ENCODE measurements at places on chromosomes 4 and X.

DNA sequence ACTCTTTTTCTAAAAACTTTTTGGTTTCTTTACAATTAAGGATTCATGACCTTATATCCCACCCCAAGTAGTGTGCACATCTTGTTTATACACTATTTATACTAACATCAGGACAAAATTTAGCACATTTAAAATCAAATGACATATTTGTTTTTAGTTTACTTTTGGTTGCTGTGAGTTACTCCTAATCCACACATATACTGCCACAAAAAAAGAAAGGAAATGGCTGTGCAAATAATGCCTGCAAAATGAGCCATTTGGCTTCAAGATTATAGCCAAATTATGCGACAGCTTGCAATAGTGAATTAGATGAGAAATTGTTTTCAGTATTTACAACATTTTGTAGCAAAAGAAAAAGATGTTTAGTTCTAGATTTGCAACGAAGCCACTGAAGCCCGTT, 10.4 kb upstream of the ARHGEF38 start:
- no peak for DNase-seq

DNA sequence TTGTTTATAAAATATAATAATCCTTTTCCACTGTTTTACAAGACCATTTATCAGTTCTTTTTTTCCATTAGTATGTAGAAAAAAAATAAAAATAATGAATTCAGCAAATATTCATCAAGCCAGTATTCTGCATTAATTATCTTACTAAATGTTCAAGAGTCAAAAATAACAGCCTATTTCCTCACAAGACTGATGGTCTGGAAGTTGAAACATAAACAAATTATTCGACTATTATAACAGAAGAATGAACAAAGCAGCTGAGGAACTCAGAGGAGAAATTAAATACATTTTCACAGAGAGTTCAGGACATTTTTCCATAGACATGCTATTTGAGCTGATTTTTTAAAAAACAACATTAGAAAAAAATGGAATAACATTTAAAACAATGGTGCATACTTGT, 2594.8 kb downstream of the ARAP2 start:
- no peak for DNase-seq

- no peak for DNase-seq
Observed at GRCh38 chrX:153401133-153401764, at the start of gene PNMA6E. Gene PNMA6E (minus strand): TSS chrX:153401350. CDS start chrX:153398849, 2,501 bp downstream.

- DNase-seq, result no peak
Observed at GRCh38 chr4:80362578-80363181, 27.1 kb downstream of the CFAP299 start.

DNA sequence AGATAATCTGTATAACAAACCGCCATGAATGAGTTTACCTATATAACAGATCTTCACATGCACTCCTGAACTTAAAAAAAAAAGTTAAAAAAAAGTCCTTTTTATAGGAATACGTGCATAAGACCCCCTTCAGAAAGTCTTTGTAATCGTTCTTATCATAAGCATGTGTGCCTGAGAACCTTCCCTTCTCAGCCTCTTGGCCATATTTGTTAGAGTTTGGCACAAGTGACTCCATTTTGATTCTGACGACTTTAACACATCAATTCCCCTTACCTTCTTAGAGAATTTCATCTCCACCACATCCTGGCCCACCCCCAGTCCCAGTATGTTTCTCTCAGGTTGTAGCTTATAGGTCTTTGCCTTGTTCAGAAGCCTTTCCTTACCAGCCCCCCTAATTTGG, 16.0 kb upstream of the ANXA5 start:
- DNase-seq, result no peak

- no peak for DNase-seq
Observed at GRCh38 chrX:39674490-39675161, 423.1 kb downstream of the BCOR start.

DNA sequence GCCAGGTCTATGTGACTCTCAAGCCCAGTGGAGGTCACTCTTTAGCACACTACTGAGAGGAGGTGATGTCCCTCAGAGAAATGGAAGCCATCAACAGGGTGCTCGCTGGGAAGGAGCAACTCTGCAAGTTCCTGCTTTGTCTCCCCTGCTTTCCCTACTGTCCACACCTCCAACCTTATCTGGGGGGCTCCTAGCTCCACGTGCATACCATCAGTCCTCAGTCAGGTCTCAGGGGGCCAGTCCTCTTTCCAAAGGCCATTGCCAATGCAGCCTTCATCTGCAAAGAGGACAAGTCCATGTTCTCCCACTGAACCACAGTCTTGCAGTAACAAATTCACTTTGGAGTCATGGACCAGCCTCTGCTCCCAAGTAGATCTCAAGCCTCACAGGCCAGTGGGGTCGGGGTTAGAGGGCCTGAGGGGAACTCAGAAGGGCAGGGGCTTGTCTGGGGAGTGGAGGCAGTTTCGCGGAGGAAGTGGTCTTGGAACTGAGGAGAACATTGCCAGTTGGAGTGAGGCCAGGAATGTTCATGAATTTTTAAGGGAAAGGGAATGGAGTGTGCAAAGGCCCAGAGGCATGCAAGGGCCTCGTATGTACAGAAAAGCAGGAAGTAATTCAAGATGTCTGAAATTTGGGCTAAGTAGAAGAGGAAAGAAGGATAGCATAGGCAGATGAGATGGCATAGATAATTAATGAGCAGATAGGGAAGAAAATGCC, 8.9 kb downstream of the RTL5 start:
- DNase-seq, result no peak

- no peak for DNase-seq
Observed at GRCh38 chr4:74878323-74878722, 54.6 kb upstream of the PARM1 start.

DNA sequence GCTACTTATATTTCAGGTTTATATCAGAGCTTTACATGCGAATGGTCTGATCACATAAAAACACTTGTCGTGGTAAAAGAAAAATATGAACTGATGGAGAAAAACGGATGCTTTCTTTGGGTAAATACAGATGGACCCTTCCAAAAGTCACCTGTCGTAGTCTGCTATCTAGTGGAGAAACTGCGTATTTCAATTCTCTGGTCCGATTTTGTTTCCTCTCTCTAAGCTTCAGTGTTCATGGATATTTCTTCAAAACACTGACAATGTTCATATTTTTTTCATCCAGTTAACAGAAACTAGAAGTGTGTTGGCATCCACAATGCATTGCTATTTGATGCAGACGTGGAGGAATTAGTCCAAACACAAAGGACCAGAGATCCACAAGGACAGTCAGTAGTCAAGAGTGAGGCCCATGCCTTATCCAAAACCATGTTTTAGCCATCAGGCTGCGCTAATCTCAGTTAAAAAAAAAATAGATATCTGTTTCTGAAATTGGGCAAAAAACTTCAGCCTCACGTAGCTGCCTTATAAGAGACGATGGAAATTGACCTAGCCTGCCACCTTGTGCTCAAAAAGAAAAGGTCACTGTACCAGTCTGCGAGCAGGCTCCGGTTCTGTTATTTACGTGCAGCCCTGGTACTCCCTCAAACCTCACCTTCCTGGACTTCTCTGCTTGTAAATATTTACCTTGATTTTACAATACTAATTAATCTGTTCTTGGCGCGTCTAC, 16.0 kb downstream of the MEPE start:
- DNase-seq, result peak; percentile 21

GRCh38 chr4:108044951-108045686, 55.4 kb downstream of the HADH start:
- no peak for DNase-seq

- DNase-seq, result no peak
Observed at GRCh38 chr4:16082426-16083240, 1.2 kb downstream of the PROM1 start.

DNA sequence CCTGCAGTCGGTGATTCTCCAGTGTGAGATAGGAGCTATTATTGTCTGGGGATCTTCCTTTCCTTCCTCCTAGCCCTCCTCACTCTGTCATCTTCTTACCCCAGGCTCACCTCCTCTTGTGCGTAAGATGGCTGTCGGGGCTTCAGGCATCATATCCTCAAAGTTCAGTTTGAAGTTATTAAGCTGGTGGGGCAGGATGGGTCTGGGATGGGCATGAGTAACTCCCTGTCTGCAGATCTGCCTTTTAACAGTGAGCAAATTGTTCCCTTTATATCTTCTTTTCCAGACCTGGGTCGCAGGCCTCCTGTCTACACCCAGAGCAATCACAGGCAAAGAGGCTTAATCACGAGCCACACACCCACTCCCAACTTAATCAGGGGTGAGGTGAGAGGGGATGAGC, 900 bp upstream of the MTMR1 start:
- no peak for DNase-seq

DNA sequence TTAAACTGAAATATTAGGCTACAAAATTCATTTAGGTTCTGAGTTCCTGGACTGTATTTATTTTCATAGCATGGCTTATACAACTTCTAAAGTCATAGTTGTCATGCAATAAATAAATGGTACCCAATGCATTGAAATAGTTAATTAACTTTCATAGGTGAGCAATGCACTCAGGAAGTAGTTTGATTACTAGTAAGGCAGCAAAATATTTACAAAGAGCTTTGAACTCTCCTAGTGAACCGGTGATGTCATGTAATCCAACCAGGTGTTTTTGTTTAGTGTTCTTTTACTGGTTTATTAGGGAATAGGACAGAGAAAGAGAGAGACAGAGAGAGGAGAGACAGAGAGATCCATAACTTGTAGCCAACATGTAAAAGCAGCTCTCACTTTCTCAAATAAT, 228.6 kb upstream of the CTSO start:
- DNase-seq, result no peak

DNA sequence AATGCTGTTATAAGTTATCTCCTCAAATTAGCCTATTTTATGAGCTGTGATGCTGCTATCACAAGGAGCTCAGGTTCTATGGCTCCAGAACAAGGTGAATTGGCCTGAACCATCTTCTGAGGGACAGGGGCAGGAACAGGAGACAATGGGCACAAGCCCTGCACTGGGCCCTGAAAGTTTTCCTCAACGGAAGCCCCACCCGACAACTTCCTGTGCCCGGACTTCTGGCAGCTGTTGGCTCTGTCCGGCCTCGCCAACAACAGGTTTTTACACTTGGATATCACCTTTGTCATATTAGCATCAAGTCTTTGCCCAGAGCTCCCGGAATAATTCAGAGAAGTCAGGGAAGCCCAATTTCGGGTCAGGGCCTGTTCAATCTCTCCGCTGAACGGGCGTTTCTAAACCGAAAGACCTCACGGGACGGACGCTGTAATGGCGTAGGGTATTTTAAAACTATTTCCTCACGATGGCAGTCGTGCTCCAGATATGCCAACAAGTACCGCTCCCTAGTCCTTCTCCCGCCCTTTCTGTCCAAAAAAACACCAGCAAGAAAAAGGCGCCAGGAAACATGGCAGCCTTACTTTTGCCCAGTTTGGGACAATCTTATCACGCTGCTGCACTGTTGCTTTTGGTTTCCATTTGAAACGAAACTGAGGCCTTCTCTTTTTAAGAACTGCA, 201.0 kb upstream of the STK26 start:
- peak; percentile 88 for DNase-seq

- no peak for DNase-seq
Observed at GRCh38 chr4:79049840-79050540, 110.8 kb upstream of the PAQR3 start.

DNA sequence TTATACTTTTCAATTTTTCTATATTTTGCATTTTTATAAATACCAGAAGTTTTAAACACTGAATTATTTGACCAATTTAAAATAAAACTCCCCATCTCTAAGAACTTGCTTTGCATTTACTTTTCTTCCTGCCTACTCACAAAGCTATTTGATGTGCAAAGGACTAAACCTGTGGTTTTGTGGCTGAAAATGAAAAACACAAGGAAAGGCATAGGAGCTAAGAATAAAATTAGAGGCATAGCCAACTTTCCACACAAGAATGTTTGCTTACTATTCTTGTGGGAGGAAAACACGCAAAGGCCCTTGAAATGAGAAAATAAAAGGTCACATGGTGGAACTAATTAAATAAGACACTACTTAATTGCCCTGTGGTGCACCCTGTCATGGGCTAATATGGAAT, 221.2 kb downstream of the KLHL13 start:
- no peak for DNase-seq

- no peak for DNase-seq
Observed at GRCh38 chr4:15753786-15754185, 24.3 kb upstream of the CD38 start.

DNA sequence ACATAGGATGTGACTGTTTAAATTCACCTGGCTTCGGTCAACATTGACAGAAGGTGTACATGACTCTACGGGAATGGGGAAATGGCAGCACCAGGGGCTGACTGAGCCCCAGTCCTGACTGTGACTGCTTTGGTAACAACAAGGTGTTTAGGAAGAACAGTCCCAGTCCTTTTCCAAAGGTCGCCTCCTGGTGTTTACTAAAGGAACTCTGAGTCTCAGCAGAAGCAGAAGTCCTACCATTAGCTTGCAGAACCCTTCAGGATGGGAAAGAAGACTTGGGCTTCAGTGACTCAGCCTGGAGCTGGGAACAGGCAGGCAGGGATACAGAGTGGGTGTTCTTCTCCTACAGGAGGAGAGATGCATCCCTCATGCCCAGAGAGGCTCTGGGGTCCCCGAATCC, 103.3 kb downstream of the MGST2 start:
- no peak for DNase-seq

- DNase-seq, result no peak
Observed at GRCh38 chr4:5845035-5845905, 47.6 kb downstream of the CRMP1 start.

- DNase-seq, result no peak
Observed at GRCh38 chrX:115067812-115068211, 50.4 kb upstream of the IL13RA2 start.

GRCh38 chr4:122765692-122766352, 33.3 kb downstream of the BBS12 start:
- DNase-seq, result no peak

GRCh38 chr4:170875868-170876267, 786.1 kb upstream of the AADAT start:
- no peak for DNase-seq

- no peak for DNase-seq
Observed at GRCh38 chr4:14143892-14144291, 516.4 kb upstream of the BOD1L1 start.

DNA sequence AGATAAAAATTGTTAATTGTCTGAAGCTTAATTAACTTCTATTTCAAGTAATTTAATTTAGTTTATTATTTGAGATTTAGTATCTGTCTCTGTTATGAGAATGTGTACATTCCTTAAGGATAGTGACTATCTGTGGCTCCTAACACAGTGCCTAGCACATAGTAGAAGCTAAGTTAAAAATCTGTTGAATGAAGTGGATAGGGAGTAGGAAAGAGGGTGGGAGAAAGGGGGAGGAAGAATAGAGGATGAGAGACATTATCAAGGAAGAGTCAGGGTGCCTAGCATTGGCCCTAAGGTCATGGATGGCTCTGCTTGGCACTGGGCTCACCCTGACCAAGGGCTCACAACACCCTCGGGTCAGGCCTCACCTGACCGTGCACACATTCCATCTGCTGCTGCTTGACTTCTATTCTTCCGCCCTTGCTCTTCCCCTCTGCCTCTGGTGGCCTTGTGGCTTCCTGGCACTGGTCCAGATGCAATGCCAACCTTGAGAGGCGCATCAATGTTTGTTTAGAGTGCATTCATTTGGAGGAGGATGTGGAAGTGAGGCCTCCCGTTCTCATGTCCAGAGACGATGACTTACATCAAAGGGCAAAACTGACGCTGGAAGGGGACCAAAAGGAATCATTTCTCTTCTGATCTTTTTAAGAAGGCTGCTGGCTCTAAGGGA, 42.3 kb downstream of the TRIM2 start:
- DNase-seq, result no peak

- peak; percentile 16 for DNase-seq
Observed at GRCh38 chr4:26937139-26937538, 76.5 kb downstream of the STIM2 start.

- DNase-seq, result no peak
Observed at GRCh38 chr4:16194214-16194613, 32.1 kb downstream of the TAPT1 start.

GRCh38 chr4:41199788-41200187, 14.6 kb downstream of the APBB2 start:
- DNase-seq, result no peak

GRCh38 chr4:169439244-169439643, 168.5 kb upstream of the SH3RF1 start:
- DNase-seq, result no peak

Data from CD4-positive, alpha-beta T cell treated with Interleukin-15 for 1 hour (primary cell).